ENCODE measurements at places on chromosomes 11 and 22. TPM values are rescaled to one million over a fixed set of nuclear protein-coding genes. Genes with fewer than 3 reads are reported as not detected.

- no peak for DNase-seq
These were observed 6.0 kb downstream of the GRK3 start for GRCh38 chr22:25570486-25570885.

The RIMBP3C gene
- total RNA-seq, result not detected

The C22orf42 gene
- total RNA-seq, result not detected

DNA sequence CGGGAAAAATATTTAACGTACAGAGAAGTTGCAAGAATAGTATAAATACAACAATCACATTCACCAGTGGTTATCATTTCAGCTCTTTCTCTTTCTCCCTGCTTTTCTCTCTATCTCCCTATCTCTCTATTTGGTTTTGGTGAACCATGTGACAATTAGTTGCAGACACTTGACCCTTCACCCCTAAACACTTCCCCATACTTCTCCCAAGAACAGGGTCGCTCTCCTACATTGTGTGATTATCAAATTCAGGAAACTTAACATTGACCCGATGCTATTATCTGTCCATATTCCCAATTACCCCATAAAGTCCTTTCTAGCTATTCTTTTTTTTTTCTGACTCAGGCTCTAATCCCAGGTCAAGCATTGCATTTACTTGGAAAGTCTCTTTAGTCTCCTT lies 4.8 kb upstream of the CYB5R3 start:
- no peak for DNase-seq

DNA sequence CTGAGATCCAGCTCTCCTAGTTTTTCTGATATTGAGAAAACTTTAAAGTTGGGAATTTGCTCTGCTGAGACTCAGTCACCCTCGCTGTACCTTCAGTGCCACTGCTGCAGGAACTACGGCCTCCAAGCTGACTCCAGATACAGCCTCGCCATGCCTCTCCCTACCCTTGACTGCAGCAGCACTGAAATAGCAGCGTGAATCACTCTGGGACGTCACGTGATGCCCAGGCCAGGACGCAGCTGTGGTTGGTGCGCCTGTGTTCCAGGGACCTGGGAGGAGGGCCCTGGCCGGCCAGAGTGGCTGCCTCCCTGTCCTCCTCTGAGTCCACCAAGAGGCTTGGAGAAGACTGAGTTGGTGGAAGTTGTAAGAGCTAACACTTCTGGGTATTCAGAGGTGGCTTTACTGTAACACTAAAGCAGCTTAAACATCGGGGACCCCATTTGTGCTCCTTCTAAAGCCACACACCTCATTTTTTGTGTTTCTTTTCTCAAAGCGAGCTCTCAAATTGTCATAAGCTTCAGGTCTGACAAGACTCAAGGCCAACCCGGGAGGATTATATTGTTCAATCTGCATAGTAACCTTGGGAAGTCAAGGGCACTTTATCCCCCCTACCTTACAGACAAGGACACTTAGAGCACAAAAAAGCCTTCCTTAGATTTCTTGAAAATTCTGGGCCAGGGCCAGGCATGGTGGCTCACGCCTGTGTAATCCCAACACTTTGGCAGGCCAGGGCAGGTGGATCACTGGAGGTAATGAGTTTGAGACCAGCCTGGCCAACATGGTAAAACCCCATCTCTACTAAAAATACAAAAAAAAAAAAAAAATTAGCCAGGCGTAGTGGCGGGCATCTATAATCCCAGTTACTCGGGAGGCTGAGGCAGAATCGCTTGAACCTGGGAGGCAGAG lies 4.2 kb upstream of the STIP1 start:
- DNase-seq, result peak; percentile 98

The COX8A gene
- total RNA-seq, result 161 TPM

DNA sequence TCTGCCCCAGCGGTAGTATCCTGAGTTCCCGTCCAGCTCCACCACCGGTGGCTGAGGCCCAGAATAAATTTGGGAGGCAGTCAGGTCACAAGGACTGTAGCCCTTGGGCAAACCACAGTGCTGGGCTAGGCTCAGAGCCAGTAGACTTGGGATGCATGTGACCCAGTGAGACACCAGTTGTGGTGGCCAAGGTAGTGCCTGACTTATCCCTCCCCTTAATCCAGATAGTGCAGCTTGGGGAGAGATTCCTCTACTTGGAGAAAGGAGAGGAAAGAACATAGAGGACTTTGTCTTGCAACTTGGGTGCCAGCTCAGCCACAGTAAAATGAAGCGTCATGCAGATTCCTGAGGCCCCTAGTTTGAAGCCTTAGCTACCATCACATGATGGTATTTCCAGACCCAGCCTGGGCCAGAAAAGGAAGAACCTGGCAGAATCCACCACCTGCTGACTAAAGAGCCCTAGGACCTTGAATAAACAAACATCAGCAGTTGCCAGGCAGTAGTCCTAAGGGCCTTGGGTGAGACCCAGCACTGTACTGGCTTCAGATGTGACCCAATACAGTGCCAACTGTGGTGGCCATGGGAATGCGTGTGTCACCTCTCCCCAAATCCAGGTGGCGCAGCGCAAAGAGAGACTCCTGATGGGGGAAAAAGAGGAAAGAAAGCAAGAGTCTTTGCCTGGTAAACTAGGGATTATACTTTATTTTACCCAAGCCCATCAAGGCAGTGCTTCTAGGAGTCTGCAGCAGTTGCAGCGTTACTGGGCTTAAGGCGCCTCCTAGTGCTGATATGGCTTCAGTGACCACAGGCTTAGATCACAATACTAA lies 17.0 kb upstream of the DDX10 start:
- DNase-seq, result no peak

GRCh38 chr22:49930596-49931412 lies 12.4 kb downstream of the CRELD2 start:
- DNase-seq, result no peak

DNA sequence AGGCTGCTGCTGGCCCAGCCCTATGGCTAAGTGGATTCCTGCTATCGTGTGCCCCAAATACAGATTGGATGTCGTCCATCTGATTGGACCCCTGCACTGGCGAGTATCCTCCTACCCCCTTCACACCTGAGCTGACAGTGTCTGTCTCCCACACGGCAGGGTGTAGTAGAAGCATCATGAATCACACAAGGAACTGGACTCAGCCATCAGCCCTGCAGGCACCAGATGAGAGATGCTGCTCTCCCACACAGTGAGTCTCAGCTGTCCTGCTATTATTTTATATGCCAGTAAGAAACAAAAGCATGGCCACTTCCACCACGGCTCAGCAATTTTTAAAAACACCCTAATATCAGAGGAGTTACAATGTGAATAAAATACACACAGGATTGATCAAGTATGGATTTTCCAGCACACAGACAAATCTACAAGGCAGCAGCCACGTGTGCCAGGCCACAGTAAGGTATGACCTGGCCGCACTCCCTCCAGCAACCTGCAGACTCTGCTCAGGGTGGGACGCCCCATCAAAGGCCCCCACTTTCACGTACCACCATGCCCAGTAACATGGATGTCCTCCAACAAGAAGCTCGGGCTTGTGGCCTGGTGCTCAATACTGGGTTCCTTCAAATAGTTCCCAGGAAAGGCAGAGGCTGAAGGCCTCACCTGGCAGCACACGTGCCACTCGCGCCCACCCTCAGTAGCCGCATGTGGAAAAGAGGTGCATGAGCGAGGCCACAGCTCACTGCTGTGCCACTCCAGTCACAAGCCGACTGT lies 16.4 kb upstream of the SLC25A1 start:
- peak; percentile 52 for DNase-seq

GRCh38 chr22:25012741-25013143 lies 60.2 kb downstream of the KIAA1671 start:
- DNase-seq, result no peak

The KRTAP5-1 gene
- not detected for total RNA-seq
